ENCODE measurements at places on chromosomes 1 and 21.

DNA sequence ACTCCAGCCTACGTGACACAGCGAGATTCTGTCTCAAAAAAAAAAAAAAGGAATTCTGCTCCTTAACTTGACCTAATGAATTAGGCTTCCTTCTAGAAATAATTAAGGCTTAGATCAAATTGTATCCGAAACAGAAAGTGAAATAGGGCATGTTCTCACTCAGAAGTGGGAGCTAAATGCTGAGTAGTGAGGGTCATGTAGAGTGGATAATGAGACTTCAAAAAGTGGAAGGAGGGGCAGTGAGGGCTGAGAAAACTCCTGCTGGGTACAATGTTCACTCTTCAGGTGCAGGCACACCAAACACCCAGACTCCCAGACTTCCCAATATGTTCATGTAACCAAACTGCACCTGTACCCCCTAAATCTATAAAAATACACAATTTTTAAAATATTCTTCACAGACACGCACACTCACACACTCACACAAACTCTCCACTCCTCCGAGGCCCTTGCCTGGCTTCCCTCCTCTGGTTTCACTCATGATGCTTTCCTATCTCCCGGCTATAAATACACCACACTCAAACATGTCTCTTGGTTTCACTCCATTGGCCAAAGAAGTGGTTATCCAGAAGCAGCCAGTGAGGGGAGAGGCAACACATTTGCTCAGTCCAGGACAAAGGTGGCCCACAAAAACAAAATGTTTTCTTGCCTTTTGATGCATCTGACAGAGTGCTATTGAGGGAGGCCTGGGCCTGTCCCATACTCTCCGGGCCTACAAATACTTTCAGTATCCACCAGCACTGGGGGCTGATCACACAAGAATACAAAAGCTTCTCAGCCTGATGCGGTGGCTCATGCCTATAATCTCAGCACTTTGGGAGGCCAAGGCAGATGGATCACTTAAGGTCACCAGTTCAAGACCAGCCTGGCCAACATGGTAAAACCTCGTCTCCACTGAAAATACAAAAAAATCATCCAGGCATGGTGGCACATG, 249.2 kb downstream of the TOMM20 start:
- peak; percentile 54 for DNase-seq

GRCh38 chr1:173853074-173853473, 14.7 kb downstream of the GAS5 start:
- peak; percentile 81 for DNase-seq

DNA sequence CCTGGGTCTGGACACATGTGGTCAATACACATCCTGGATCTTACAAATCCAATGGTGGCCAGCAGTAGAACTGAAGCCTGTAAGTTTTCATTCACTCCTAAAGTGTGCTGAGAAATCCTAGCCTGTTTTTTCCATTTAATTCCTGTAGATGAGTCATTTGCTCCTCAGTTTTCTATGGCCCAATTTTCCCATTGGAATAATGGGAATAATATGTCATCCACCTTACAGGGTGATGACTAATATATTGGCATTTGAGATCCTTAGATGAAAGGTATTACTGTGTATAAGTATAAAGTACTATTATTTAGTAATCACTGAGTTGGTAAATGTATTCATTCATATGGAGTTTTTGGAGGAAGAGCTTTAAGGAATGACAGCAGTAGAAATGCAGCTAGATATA, 89.7 kb upstream of the ADAR start:
- no peak for DNase-seq

DNA sequence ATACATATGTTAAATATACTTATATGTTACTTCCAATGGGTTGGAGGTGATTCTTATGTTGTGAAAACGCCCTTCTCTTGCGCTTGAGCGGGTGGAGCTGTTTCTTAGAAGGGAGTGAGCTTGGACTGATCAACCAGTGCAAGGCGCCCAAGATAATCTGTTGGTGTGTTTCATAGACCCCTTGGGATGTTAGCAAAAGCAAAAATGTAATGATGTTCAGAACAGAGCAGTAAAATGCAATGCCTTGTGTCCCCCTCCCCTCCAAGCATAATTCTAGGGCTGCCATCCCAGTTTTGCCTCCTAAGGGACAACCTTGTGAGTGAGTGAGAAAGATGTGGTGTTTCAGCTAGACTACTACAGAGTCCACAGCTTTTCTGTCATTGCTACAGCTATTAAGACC, 6.2 kb upstream of the CD34 start:
- no peak for DNase-seq

GRCh38 chr1:46769028-46769740, 29.7 kb upstream of the CYP4B1 start:
- no peak for DNase-seq

- peak; percentile 50 for DNase-seq
Measured at GRCh38 chr1:47434051-47434842, 3.6 kb upstream of the FOXD2 start.

GRCh38 chr1:222240536-222241181, 307.2 kb downstream of the HHIPL2 start:
- DNase-seq = peak; percentile 84

GRCh38 chr1:9621032-9621431, 30.5 kb upstream of the PIK3CD start:
- DNase-seq = no peak

DNA sequence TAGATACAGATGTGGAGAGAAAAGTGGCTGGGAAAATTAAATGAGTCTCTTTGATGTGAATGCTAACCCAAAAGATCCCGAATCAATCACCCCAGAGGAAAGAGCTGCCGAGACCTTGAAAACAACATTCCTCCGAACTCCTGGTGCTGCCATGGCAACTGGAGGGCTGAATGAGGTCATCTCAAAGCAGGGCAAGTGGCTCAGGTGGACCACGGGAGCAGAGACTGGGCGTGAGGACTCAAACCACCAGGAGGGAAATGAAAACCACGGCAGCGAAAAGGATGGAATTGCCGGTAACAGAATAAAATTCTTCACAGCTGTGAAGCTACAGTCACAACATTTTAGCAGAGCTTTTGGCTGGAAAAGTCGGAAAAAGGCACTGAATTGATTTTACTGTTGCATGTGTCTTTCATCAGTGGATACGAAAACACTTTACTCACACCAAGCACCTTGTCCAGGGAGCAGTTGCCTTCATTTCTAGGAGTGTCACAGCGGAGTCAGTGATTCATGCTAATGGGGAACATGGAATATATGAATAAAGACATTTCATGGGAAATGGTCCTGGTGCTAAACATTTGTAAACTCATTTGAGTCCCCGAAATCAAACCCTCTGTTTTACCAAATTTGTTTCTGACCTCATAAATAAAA, 23.2 kb upstream of the BECN2 start:
- peak; percentile 21 for DNase-seq

- DNase-seq = no peak
Measured at GRCh38 chr1:197998110-197998509, 80.9 kb downstream of the LHX9 start.

DNA sequence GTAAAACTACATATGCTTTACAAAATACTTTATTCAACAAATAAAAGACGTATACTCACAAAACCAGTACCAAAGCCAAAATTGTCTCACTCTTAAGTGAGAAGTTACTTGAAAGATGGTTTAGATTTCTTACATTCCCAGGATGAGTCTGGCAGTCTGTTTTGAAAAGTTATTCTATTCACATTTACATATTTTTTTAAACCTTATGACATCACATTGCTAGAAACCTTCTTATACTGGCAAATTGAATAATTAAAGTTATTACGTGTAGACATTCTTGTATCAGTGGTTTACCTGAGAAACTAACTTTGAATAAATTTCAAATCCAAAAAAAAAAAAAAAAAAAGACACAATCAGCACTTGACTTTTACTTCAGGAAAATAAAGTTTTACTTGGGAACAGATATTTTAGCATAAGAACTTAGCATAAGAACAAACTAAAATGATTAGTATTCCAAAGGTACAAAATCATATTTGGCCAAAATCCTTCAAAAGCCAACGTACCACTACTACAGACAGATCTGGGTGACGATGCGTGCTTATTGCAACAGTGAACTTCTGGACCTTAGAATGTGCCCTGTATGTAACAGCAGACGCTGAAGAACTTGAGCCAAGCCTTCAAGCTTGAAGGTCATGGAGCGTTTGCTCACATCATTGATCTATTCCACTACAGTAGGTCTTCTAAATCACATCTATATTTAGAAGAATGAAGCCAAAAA, 2.5 kb downstream of the CDC42BPA start:
- DNase-seq = peak; percentile 78

Measured in amniotic epithelial cell (primary cell).